Stimulated activated CD4-positive, alpha-beta T cell treated with anti-CD3 and anti-CD28 coated beads, Interleukin-1b, Interleukin-23, amount 100 ng/mL, for 1 hour (primary cell): ENCODE measurements at places on chromosomes 12 and 14.

DNA sequence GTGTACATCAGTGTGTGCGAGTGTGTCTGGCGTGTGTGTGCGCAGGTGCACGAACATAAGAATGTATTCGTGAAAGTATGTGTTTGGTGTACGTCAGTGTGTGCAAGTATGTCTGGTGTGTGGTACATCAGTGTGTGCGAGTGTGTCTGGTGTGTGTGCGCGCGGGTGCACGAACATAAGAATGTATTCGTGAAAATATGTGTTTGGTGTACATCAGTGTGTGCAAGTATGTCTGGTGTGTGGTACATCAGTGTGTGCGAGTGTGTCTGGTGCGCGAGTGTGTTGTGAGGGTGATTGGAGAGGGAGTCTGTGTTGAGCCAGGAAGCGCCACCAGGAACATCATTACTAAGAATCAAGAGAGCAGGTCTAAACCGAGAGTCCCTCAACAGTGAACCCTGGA lies 143.8 kb downstream of the BCL11B start:
- no peak for DNase-seq

DNA sequence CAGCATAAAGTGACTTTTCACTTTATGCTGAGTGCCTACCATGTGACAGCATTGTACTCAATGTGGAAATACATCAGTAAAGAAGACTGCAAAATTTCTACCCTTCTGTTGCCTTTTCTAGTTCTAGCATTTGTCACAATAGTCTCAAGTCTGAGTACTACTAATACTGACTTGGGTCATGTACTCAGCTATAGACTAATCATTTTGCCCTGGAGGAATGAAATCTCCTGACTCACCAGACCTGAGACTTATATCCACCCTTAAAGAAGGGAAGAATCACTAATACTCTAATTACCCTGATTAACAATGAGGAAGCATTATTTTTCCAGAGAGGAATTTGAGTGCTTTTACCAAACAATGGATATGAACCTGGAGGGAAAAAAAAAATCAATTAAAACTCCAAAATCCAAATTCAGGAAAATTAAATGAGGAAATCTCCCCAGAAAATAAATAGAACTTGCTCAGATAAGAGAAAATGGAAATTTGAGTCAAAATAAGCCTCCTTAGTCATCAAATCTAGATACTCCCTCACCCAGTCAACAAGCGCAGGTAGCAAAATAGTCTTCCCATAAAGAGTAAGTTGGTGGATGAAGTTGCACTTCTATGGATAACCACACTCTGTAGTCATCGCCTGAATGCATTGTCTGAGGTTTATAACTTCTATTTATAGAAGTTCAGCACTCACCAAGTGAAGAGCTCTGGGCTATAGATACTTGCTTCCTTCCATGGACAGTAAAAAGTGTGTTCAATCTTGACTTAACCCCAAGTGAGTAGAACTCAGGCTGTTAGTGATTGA lies 386.6 kb downstream of the SYT1 start:
- no peak for DNase-seq

DNA sequence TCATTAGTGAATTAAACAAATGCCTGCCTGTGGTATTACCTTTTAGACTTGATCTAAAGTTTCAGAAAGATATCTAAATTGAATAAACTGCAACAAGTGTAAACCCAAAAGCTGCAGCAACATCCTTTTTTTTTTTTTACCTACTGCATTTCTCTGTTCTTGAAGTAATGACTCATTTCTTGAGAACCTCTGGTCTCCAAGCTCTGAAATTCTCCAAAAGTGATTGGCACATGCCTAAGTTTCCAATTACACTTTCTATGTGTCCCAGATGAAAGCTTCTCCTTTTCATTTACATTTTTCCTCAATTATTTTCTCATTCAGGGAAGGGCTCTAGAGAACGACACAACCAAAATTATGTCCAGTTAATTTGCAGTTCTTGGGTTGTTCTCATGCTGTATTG lies 435.2 kb upstream of the DCN start:
- no peak for DNase-seq

- DNase-seq = no peak
These were observed 193.7 kb upstream of the HMGA2 start for GRCh38 chr12:65630555-65630954.

DNA sequence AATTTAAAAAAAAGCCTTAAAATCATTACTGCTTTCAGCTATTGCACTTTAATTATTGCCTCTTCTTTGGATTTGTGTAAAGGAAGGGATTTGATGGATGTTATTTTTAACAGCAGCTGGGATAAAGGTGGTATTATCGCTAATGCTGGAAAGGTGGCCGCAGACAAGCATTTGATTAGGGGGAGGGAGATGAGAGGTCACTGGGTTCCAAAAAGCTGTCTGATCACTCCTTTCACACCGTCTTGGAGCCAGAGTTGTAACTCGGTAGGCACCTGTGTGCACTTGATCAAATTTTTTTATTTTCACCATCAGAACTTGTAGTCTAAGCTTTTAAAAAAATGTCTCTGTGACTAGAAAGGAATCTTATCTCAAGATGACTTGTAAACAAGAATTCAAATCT lies 99.8 kb downstream of the AKAP6 start:
- no peak for DNase-seq

DNA sequence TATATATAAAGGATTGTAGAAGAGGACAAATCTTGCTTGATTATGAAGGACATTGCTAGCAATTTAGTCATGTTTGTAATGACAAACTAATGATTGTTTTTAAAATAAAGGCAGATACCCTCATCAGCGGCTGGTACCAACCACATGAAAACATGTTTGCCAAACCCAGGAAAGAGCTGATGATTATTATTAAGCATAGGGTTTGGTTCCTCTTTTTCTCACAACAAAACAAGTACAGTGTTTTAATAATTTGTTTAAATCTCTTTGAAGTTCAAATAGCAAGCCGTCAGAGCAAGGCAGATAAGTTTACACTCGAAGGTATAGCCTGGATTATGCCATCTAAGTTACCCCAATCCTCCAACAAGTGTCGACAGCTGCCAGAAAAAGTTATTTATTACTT lies 5.3 kb upstream of the SINHCAF start:
- DNase-seq = no peak

DNA sequence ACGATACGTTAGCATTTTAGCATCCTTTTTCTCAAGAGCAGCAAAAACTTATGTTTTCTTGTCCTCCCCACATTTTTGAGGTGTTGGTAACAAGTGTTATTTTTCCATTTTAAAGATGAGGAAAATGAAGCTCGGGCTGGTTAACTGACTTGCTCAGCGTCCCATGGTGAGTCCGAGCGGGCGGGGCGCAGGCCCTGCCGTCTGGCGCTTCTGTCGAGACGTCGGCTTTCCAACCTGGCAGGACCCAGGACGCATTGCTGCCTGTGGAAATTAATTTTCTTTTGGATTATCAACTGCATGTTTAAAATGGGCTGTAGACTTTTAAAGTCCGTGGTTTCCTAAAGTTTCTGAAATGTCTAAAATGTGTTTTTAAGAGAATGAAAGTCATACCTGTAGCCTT lies 30.4 kb downstream of the XRCC3 start:
- no peak for DNase-seq

- no peak for DNase-seq
These were observed 78.6 kb upstream of the IFNG-AS1 start for GRCh38 chr12:67910360-67911274.

- no peak for DNase-seq
These were observed 314.3 kb upstream of the OR4E1 start for GRCh38 chr14:21987937-21988336.

GRCh38 chr14:88952901-88953300 lies 128.4 kb downstream of the TTC8 start:
- no peak for DNase-seq
